ENCODE measurements at places on chromosomes 5 and 9. TPM values are rescaled to one million over a fixed set of nuclear protein-coding genes. Genes with fewer than 3 reads are reported as not detected.

Gene GPX8
- not detected for total RNA-seq

Gene TBC1D13
- total RNA-seq = 19.2 TPM

Gene SPINK7
- not detected for total RNA-seq

Gene GPR151
- total RNA-seq = not detected

Gene REEP2
- 3.5 TPM for total RNA-seq

Gene SLC23A1
- 2.1 TPM for total RNA-seq

Gene SLC6A7
- not detected for total RNA-seq

Gene CYLC2
- not detected for total RNA-seq

Gene IL4
- total RNA-seq = 20.5 TPM

Gene CNTFR
- not detected for total RNA-seq

Gene INIP
- total RNA-seq = 34.2 TPM

Gene NINJ1
- 110 TPM for total RNA-seq

Gene VCAN
- total RNA-seq = not detected

Gene TEK
- not detected for total RNA-seq

All from activated CD4-positive, alpha-beta T cell treated with anti-CD3 and anti-CD28 coated beads, Interleukin-2, amount 10 ng/mL, durations not matched to agents 24 days and 14 days (primary cell).